ENCODE measurements at places on chromosomes 5 and 9. TPM values are rescaled to one million over a fixed set of nuclear protein-coding genes. Genes with fewer than 3 reads are reported as not detected.

ZFP62 gene
- total RNA-seq: 44.4 TPM

CNTFR gene
- total RNA-seq: 115 TPM

TSSK1B gene
- total RNA-seq: 0.16 TPM

- DNase-seq: no peak
These were observed 611.6 kb downstream of the PRELID2 start for GRCh38 chr5:145223582-145223981.

- DNase-seq: no peak
These were observed 65.2 kb upstream of the MAP1B start for GRCh38 chr5:72042097-72042496.

GRCh38 chr5:95824747-95825146, 2.2 kb upstream of the GLRX start:
- DNase-seq: no peak

GRCh38 chr9:104240890-104241289, 146.8 kb downstream of the SMC2 start:
- no peak for DNase-seq

- DNase-seq: no peak
These were observed 45.5 kb downstream of the RXRA start for GRCh38 chr9:134371731-134372130.

All from neural crest cell (in vitro differentiated cells).